Mesendoderm (in vitro differentiated cells): ENCODE measurements at places on chromosomes 11 and 22.

GRCh38 chr11:128346804-128347203 lies 240.6 kb downstream of the ETS1 start:
- DNase-seq, result no peak

GRCh38 chr11:94885581-94885980 lies 87.8 kb downstream of the CWC15 start:
- DNase-seq, result no peak

DNA sequence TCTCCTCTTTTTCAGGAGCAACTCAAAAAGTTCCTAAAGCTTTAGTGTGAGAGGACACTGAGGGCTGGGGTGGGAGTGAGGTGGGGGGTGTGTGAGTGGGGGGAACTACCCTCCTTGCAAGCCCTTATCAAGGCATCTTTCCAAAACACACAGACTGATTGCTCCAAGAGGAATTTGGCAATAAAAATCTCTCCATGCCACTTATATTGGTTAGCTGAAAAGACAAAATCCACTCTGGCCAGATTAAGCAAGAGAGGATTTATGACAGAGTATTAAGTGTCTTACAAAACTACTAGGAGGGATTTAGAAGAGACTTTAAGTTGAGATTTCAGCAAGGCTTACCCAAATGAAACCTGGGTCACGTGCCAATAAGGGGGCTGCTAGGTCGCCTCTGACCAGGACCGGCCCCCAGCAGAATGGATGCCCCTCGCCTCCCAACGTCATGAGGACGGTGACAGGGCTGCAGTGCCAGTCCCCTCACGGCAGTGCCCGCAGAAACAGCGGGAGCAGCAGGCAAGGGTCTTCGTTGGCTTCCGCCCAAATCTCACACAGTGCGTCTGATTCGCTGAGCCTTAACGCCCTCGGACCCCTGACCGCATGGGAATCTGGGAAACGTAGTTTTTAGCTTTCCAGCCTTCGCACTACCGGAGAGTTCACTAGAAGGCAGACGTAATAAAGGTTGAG lies 22.1 kb upstream of the CTR9 start:
- peak; percentile 75 for DNase-seq

GRCh38 chr11:99171330-99171729 lies 150.6 kb downstream of the CNTN5 start:
- no peak for DNase-seq

DNA sequence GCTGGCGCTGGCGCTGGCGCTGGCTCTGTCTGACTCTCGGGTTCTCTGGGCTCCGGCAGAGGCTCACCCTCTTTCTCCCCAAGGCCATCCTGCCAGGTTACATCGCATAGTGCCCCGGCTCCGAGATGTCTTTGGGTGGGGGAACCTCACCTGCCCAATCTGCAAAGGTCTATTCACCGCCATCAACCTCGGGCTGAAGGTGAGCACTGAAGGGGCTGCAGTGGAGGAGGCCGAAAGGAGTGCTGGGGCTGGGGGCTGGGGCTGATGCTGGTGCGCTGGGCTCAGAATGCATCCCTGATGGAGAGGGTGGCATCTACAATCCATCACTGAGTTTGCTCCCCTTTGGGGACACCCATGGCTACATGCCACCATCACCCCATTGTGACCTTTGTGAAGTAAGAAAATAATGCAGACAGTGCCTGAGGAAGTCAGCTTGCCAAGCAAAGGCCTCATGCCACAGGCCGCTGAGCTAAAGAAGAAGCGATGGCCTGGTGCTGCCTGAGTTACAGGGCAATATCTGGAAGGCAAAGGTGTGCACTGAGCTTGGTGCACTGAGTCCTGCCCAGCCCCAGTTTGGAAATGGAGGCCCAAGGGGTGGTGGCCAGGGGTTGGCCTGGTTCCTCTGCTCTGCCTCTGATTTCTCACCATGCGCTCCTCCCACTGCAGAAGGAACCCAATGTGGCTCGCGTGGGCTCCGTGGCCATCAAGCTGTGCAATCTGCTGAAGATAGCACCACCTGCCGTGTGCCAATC lies 620 bp downstream of the SMPD1 start:
- no peak for DNase-seq

- DNase-seq, result no peak
Observed at GRCh38 chr22:39452740-39453040, 4.1 kb upstream of the MGAT3 start.

GRCh38 chr11:9095421-9095820 lies 4.0 kb upstream of the SCUBE2 start:
- peak; percentile 40 for DNase-seq

GRCh38 chr11:86792150-86792549 lies 8.2 kb upstream of the PRSS23 start:
- no peak for DNase-seq

GRCh38 chr22:31828739-31829138 lies 74.9 kb downstream of the DEPDC5 start:
- no peak for DNase-seq
